Activated T-cell treated with anti-CD3 and anti-CD28 coated beads for 48 hours (primary cell): ENCODE measurements at places on chromosomes 7 and 10.

- DNase-seq: no peak
These were observed 933 bp upstream of the RNF32 start for GRCh38 chr7:156639426-156640256.

GRCh38 chr7:16411391-16411790, 9.9 kb downstream of the CRPPA start:
- no peak for DNase-seq

GRCh38 chr7:583410-584121, 63.9 kb upstream of the PDGFA start:
- no peak for DNase-seq

DNA sequence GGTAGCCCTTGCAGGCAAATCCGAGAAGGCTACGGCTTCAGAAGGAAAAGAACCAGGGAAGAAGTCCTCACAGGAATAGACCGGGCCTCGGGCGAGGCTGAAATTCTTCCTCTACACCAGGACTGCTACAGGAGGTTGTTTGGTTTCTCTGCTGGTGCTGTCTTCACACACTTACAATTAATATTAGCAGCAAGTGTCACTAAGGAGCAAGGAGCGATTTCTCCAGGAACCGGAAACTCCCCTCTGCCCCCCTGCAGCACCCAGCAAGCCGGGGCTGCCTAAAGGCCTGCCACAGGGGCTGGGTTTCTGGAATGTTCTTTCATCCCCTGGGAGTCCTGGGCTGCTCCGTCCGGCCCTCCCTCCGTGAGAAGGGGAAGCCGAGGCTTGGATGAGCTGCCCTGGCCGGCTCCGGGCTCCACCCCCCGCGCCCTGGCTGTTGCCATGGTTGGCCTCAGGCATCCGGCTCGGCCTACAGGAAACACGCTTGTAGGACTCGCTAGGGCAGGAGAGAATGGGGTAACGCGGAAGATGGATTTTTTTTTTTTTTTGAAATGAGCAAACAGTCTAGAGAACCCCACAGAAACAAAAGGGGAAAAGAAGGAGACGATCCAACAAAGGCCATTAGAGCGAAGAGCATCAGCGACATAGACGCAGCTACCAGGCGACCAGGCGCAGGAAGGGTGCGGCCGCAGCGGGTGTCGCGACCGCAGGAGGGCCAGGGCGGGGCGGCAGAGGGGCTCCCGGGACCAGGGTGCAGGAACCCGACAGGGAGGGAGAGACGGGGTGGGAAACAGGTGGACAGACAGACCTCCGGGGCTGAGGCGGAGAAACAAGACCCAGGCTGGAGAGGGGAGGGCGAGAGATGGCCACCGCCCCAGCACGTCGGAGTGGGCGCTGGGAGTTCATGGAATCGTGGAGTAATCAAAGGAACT, 33.0 kb downstream of the EN2 start:
- peak; percentile 28 for DNase-seq

- DNase-seq: no peak
These were observed 212.1 kb upstream of the KLF14 start for GRCh38 chr7:130946114-130946513.

- peak; percentile 16 for DNase-seq
These were observed 453.1 kb downstream of the SORCS1 start for GRCh38 chr10:106711313-106711906.

- DNase-seq: no peak
These were observed 754.2 kb downstream of the GRID1 start for GRCh38 chr10:85612378-85612775.

GRCh38 chr10:14884082-14884481, 5.4 kb downstream of the SUV39H2 start:
- no peak for DNase-seq

DNA sequence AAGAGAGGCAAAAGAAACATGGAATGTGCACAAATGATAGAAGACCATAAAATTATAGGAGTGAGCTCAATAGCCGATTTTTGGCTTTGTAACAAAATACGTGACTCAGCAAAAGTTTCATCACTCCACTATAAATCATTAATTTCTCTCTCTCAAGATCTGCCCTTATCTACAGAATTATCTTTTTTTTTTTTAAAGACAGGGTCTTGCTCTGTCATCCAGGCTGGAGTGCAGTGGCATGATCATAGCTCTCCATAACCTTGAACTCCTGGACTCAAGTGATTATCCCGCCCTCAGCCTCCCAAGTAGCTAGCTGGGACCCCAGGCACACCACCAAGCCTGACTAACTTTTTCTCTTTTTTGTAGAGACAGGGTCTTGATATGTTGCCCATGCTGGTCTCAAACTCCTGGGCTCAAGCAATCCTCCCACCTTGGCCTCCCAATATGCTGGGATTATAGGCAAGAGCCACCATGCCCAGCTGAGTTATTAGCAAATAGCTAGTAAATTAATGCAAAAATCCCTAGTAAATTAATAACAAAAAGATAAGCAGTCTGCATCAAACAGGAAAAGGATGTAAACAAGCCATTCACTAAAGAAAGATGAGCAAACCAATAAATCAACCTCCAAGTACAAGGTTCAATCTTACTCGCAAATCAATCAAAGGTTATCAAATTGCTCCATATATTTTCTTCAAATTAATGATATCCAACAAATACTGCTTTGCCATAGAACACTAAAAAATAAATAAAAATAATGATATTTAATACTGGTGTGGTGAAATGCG, 450.7 kb downstream of the PARD3 start:
- DNase-seq: no peak

DNA sequence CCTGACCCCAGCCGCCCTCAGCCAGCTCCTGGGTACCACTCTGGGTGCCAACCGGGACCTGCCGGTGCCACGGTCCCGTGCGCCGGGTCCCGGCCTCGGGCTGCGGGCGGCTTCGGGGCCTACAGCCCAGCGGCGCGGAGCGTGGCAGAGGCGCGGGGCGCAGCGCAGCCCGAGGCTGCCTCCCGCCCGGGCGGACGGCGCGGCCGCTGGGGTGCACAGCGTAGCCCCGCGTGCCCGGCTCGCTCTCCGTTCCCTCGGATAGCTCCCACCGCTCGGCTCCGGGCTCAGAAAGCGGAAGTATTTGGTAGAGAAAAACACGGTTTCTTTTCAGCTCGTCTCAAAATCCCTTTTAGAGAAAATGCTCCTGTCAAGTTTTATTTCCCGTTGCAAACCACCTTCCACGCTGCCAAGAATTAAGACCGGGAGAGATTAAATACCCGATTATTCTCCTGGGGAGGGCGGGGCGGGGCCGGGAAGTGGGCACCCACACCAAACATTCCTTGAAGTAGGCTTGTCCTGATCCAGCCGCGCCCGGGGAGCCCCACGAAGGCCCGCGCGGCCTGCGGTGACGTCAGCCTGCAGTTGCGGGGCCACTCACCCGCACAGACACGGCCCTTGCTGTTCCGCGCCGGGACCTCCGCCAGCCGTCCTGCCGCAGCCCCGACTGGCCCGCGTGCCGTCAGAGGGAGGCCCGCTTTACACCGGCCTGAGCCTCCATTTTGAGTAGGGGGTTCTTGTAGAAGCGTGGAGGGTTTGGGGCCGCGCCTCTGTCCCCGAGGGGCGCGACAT, 7.2 kb downstream of the HOXA13 start:
- no peak for DNase-seq

DNA sequence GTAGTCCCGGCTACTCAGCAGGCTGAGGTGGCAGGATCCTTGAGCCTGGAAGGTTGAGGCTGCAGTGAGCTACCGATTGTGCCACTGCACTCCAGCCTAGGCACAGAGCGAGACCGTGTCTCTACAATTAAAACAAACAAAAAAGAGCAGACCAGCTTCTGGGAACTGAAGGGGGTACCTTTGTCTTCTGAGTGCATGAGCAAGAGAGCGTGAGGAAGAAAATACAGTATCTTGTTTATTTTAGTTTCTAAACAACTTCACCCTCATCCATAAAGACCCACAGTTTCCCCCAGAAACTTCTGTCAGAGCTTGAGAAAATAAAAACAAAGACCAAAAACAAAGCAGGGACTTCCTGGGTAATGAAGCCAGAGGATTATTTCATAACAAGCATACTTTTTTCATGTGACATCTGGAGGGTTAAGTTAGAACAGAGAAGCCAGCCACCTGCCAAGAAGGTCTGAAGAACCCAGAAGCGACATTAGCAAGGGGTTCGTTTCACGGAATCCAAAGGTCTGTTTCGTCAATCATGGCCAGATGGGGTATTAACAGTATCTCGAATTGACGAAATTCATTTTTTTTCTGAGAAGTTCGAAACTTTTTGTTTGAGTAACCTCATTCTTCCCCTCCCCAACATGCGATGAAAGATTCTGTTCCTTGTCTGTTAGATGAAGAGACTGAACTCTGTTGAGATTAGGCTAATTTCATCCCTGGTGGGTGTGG, 10.2 kb upstream of the IL2RA start:
- no peak for DNase-seq

DNA sequence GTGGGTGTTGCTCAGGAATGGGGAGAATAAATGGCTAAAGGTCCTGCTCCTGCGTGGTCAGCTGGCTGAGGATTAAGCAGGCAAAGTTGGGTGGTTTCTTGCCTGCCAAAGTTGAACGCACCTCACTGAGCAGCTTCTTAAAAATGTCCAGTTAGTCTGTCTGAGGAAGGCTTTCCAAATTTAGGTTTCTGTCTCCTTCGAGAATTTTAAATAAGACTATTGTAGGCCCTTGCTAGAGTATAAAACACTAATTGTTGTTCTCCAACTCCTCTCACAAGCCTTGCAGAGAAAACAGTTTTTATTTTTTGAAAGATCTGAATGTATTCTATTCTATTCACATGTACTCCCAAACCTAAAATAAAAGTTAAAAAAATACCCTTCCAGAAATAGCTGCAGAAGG, 122.0 kb upstream of the LAMB4 start:
- DNase-seq: no peak

DNA sequence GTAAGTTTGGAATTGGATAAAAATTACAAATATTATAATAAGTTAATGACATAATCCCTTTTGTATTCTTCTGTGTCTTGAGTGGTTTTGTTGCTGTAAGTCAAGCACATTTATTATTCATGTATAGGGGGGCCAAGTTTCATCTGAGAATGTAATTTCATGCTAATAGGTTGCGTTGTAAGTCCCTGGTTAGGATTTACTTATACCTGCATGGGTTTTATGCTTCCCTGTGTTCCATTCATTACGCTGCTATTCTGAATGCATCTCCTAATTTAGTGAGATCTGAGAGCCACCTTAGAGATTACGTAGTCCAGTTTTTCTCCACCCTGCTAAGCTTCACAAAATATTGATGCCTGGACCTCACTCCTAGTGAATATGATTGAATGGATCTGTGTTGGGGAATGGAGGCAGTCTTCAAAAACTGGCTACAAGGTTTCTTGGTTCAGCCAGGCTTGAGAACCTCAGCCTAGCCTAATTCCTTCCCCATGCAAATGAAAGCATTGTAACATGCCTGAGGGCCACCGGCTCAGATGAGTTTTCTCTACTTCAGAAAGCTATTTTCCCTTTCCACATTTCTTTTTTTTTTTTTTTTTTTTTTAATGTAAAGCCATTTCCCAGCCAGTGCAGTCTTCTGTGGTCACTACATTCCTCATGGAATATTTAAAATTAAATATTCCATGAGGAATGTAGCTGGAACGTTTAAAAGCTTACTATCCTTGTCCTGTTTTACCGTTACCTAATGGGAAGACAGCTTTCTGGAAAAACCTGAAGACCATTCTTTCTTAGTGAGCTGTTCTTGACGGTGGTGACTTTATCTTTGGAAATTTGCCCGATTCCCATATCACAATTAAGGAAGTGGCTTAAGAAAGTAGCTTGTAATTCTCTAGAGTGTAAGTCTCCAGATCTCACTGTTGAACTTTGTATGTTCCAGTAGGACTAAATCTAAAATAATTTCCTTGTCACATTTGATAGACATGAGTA, 16.0 kb downstream of the PAPSS2 start:
- no peak for DNase-seq

DNA sequence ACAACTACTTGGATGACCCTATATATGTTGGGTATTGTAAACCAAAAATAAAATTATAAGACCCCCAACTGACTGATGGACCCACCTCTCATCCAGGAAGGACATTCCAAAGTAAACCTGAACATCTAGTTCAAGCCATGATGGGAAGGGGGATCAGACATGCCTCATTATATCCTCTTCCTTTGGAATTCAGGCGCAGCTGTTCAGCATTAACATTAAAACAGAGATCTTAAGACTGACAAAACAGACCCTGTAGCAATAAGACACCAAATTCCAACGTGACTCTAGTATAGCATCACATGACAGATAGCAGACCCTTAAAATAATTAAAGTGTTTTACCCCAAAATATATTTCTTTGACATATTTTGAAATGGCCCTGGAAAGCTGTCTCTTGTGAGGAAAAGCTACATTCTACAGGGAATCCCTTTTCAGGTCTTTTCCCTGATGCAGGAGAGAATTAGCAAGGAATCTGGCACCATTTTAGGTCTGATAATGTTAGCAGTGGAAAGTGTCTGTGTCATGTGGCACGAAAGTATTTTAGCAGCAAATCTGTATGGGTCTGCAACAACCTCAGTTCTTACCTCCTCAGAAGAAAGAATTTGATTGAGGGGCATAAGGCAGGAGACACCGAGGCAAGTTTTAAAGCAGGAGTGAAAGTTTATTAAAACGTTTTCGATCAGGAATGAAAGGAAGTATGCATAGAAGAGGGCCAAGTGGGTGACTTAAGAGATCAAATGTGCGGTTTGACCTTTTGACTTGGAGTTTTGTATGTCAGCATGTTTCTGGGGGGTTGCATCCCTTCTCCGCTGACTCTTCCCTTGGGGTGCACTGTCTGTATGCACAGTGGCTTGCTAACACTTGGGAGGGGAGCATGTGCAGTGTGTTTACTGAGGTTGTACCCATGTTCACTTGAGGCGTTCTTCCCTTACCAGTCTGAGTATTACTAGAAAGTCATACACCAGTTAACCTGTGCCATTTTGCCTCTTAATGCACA, 236.6 kb upstream of the PPP1R3A start:
- DNase-seq: no peak

DNA sequence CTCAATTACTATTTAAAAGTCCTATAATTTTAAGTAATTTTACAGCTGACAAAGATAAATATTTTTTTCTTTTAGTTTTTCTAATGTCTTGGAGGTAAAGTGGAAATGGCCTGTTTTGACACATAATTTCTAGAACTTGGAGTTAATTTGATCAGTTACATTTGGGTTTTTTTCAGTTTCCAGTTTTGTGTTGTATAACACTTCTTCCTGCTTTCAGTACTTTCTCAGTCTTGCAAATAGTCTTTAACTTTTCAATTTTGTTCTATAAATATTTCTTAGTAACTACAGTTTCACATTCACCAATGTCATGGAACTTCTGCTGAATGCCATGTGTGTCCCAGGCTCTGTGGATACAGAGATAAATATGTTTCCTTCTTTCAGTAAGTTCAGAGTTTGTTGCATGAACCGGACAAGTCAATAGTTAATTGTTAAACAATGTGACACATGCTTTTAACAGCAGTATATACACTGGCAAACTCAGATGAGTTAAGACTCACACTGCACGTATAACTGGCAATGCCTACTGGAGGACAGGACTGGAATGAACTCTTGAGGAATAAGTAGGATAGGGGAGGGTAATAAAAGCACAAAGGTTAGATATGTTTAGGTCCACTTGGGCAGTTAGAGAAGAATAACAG, 4.6 kb downstream of the SHOC2 start:
- DNase-seq: no peak

- DNase-seq: no peak
These were observed 111.2 kb downstream of the SEM1 start for GRCh38 chr7:96598421-96598820.
